CD4-positive, alpha-beta T cell treated with Interleukin-6 at 100 ng/mL for 8 hours (primary cell): ENCODE measurements at places on chromosomes 3 and 15.
A peak's percentile ranks its signal among the peaks of the same experiment; 100 is the strongest.

GRCh38 chr3:11339541-11339940 is 67.3 kb downstream of the ATG7 start:
- no peak for DNase-seq

- DNase-seq: no peak
Observed at GRCh38 chr3:126934031-126934531, 48.8 kb upstream of the PLXNA1 start.

DNA sequence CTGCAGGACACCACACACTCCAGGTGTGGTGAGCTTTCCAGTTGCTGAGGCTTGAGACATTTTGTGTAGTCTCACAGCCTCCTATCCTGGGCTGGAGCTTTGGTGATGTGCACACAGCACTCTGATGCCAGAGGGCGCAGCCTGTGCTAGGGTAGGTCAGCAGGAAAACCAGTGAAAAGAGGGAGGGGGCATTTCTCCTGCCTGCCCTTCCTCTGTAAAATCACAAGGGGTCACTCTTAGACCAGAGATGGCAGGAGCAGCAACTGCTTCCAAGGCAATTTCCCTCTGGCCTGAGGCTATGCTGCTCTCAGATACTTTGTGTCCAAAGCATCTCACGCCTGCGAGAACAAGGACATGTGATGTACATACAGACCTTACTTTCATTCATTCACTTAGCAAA is 16.5 kb upstream of the MUSTN1 start:
- no peak for DNase-seq

DNA sequence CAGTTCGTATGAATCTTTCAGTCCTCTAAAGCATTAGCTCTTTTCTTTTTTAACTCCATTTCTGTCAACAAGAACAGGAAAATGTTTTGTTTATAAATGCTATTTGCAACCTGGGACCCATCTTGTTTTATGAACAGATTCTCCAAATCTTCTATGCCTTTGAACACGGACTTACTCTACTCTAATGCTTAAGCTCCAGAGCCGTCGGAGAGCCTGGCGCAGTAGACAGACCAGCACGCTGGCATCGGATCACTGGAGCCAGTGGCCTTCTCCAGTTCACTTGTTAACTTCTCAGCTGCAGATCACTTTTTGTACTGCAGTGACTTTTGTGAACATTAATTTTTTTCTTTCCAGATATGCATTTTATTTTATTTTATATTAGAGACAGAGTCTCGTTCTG is 122.8 kb downstream of the GHSR start:
- DNase-seq: no peak

DNA sequence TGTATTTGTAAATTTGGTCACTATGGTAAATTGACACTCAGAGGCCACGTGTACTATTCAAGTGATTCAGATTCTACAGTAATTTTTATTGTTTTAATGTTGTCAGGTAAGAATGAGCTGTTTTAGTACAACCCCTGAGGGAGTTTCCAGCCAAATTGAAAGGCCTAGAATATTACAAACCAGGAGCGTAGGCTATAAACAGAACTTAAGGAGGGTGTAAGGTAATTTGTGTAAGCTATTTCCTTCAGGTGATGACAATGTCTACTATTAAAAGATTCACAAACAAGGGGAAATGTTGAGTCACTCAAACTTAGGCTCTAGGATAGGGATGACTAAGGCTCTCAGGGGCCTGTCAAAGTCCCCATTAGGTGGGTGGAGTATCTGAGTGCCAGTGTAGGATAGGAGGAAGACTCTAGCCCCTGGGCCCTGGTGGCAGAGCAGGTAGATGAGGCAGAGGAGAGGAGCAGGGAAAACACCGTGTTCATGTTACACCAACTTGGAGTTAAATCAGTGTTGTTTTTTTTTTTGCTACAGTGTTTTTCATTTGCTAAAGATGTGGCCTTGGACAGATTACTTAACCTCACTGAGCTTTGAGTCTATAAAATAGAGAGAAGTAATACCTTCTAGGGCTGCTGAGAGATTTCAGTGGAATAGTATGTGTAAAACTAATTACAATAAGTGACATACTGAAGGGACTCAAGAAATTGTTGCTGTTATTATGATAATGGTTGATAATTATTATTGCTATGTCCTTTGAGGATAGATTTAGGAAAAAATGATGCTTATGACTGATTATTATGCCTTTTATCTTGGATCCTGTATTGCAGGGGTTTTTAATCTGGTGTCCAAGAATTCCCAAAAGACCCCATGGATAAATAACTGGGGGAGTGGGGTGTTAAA is 10.3 kb downstream of the TM4SF1 start:
- no peak for DNase-seq

- no peak for DNase-seq
Observed at GRCh38 chr3:59085976-59086375, 36.2 kb upstream of the CFAP20DC start.

GRCh38 chr3:137988152-137988551 is 21.8 kb upstream of the CLDN18 start:
- no peak for DNase-seq

GRCh38 chr3:48429317-48429959 is 448 bp downstream of the PLXNB1 start:
- DNase-seq: peak; percentile 46

- DNase-seq: no peak
Observed at GRCh38 chr3:133383175-133383574, 16.7 kb upstream of the BFSP2 start.

DNA sequence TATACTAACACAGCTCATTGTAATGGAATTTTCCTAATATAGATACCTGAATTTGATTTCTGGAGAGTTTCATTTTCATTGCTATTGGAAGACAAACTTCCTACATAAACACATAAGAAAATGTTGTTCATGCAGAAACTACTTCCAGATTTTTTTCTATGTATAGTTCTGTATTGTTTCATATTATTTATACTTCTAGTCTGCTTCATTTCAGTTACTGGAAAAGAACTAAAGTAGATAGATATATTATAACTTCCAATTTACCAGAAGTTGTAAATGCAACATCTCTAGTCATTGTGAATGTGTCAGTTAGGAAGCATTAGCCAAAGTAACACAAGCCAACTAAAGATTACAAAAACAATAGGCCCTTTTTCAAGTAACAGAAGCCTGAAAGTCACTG is 147.3 kb upstream of the ZNF385D start:
- DNase-seq: no peak

GRCh38 chr3:110495201-110495927 is 576.3 kb upstream of the NECTIN3 start:
- DNase-seq: no peak

DNA sequence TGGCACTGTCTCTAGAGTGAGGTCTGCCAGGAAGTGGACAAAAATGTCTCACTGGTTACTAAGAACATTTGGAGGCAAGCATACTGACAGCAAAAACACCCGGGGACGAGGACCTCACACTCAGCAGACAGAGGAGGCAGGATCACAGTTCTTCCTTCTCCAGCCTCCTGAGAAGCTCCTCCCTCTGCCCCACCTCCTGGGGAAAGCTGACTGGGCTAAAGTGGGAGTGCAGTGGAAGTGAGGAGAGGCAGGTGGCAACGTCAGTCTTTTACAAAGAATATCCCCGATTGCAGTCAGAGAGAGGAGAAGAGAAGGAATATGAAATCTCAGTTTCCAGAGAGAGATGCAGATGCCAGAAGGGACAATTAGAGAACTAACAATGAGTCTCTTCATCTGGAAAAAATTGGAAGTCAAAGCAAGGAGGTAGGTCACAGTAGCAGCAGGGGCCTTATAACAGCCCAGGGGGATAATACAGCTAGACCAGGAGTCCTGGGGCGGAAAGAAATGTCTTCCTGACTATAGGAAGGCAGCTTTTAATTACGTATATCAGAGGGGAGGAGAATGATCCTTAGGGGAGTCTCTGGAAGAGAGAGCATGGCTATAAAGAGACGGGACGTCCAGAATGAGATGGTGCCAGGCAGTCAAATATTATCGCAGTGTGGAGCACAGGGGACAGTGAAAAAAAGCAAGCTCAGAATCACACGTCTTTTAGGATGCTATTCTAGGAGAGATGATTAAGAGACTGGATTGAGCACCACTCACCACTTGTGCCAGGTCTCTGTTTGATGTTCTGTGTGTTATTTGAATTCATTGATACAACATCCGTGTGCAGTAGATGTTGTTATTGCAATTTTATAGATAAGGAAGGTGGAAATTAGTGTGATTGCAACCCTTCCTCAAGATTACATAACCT is 47.2 kb downstream of the LEO1 start:
- no peak for DNase-seq

GRCh38 chr3:35969406-35969805 is 330.1 kb downstream of the ARPP21 start:
- no peak for DNase-seq

DNA sequence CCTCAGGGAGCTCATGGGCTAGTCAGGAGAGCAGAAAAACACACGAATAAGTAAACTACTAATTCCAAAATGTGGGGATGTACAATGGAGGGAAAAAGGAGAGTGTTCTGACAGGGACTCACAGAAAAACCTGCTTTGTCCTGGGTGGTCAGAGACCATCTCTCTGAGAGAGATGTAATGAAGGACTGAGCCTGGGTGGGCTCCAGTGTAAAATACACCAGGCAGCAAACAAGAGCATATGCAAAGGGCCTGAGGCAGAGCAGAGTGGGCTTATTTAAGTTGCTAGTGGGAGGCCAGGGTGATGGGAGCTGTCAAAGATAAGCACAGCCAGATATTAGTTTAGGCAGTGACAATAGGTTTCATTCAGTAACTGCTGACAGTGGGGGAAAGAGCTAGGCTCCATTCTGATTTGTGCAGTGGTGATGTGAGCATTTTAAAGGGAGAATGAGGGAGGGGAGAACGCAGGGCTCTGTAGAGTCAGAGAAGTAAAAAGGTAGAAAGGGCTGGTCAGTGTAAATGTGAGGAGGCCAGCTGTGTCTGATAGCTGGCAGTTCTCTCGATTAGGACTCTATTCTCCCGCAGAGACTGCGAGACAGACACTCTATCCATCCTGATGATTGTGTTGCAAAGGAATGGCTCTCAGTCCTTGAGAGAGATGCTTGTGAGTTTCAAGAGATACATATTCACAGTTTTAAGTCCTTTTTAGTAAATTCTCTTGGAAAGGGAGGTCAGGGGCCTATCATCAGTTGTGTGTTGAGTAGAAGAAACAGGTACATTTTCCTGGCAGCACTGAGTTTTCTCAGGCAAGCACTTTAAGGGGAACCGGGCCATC is 3.5 kb downstream of the TF start:
- no peak for DNase-seq

GRCh38 chr15:28082891-28083684 is 16.0 kb downstream of the OCA2 start:
- no peak for DNase-seq

DNA sequence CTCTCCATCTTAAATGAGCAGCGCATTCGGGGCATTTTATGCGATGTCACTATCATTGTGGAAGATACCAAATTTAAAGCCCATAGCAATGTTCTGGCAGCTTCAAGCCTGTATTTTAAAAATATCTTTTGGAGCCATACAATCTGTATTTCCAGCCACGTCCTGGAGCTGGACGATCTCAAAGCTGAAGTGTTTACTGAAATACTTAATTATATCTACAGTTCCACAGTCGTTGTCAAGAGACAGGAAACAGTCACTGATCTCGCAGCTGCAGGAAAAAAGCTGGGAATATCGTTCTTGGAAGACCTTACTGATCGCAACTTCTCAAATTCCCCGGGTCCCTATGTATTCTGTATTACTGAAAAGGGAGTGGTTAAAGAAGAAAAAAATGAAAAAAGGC is 44.4 kb upstream of the RASA2 start:
- no peak for DNase-seq

GRCh38 chr3:147930232-147930807 is 521.2 kb downstream of the ZIC1 start:
- DNase-seq: no peak

DNA sequence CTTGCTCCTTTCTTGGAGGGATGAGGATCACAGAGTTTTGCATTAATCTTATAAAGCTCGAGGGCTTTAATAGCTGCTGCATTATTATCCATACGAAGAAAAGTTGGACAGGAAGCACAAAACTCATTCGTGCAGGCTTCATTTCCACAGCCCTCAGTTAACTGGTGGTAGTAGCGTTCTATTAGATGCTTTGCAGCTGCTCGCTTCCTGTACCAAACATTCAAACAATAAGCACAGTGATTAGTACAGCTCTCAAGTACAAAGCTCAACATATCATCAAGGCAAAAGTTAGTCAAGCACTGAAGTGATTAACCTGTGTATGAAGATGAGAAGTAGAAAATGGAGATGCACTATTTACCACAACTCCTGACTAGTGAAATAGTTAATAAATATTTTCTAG is 63.3 kb downstream of the UBE3A start:
- no peak for DNase-seq

- DNase-seq: no peak
Observed at GRCh38 chr3:139128803-139129202, 84.1 kb upstream of the PRR23C start.

- no peak for DNase-seq
Observed at GRCh38 chr15:92652576-92652966, 3.0 kb downstream of the FAM174B start.

GRCh38 chr3:167406876-167407492 is 26.9 kb upstream of the ZBBX start:
- DNase-seq: no peak

- no peak for DNase-seq
Observed at GRCh38 chr3:77467702-77468625, 428.1 kb downstream of the ROBO2 start.

- no peak for DNase-seq
Observed at GRCh38 chr3:126290325-126290724, 66.9 kb downstream of the KLF15 start.

DNA sequence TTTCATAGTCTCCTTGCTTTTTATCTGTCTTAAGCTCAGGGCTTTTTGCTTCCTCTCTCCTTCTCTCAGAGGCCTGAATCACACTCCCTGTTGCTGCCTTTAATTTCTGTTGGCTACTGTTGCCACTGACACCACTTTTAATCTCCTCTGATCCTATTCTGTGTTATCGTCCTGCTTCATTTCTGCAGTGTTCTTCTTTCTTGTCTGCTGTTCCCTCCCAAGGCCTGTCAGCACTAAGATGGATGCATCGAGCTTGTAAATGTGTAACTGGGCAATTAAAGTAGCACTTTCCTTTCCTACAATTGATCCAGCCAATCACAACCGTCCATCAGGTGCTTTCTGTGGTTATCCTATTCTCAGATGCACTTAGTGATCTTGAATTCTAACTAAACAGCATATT is 71.3 kb upstream of the VEPH1 start:
- no peak for DNase-seq

- DNase-seq: no peak
Observed at GRCh38 chr3:137647179-137647578, 116.9 kb upstream of the SOX14 start.

- DNase-seq: no peak
Observed at GRCh38 chr15:63134245-63134985, 12.8 kb downstream of the LACTB start.

DNA sequence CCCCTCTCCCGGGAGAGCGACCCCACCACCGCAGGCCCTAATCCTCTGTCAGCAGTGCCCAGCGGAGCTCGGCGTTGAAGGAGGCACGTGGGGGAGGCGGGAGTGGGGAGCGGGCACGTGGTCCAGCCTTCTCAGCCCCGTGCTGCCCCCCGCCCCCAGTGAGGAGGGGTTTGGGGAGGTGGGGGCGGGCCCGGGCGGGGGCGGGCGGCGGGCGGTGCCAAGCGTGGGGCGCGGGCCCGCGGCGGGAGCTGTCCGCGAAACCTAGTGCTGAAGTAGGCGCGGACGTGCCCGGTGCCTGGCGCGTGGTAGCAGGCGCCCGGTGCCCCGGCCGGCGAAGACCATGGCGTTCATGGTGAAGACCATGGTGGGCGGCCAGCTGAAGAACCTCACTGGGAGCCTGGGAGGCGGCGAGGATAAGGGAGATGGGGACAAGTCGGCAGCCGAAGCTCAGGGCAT is at the start of gene CPLX3:
CPLX3 (plus strand) TSS at position 264 of the 456 bp plus-strand sequence; CDS start at position 341, 77 bp downstream.
- peak; percentile 17 for DNase-seq
